Cardiac septum (tissue), 1 donor: ENCODE measurements at places on chromosomes 4 and X. TPM values are rescaled to one million over a fixed set of nuclear protein-coding genes. Genes with fewer than 3 reads are reported as not detected.

- no peak for DNase-seq
Observed at GRCh38 chrX:121569609-121570008, 522.2 kb downstream of the GLUD2 start.

DNA sequence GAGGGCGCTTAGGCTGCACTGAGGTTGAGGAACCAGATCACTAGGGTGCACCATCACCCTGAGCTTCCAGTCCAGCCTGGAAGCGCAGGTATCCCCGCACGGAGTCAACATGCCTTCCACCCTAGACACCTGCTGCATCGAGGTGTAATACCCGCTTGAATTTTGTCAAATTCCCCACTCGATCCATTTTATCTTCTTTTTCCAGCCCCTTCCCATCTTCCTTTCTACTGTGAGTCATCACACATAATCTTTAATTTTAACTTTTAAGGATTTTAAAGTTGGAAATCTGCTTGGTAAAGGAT lies 821 bp downstream of the PLK4 start:
- DNase-seq, result no peak

DNA sequence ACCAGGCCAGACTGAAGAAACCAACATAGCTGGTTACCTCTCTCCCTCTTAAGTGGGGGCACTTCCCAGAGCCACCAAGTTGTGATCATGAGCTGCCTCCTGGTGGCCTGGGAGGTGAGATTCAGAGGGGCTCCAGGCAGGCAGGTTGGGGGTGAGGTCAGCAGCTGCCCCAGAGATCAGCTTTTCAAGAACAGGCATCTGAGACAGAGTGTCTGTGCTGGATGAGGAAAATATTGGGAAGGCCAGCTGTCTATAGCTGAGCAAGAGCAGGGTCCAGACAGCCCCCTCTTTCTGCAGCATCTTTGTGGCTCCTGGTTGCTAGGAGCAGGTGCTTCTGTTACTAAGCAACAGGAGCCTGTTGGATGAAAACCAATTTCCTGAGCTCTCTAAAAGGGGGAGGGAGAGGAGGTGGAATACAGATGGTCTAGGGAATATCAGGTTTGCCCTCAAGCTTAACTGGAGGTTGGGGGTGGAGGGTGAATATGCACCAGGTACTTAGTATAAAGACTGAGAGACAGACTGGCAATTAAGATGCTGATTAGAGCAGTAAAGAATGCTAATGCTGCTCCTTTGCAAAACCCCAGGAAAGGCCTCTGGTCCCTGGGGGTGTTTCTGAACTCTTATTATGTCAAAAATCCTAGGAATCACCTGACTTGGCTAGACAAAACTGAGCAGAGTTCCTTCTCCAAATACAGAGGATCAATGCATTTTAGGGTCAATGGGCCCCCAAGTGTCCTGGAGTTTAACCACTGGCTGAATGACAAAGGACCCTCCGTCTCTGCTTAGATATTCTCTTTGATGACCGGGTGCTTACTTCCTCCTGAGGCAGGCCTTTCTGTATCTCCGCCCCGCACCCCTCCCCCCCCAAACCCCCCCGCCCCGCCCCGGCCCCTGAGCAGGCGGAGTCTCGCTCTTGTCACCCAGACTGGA lies 21.4 kb downstream of the ZCCHC13 start:
- no peak for DNase-seq

MMAA gene
- 9.9 TPM for total RNA-seq

PPM1K gene
- total RNA-seq, result 210 TPM

GLRA2 gene
- total RNA-seq, result not detected

GRCh38 chr4:151627491-151627890 lies 133.3 kb downstream of the GATB start:
- no peak for DNase-seq

CFI gene
- total RNA-seq, result 10.8 TPM
